ENCODE measurements at places on chromosomes 6 and 20.

DNA sequence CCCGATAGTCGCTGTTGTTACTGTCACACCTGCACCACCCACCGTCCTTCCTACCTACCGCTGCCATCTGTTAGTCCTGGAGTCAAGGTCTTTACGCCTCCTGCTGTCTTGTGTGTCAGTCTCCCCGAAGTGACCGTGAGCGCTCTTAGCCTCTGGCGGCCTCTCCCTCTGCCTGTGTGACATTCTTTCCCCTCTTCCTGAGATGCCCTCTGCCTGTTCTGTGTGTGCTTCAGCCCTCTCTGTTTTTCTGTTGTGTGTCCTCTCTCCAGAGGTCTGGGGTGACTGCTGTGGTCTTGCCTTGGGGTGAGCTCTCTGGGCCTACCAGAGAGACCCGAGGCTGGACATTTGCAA lies 54.9 kb downstream of the TCP11 start:
- H3K4me3 ChIP-seq: no peak overlapping the region
- H3K27ac ChIP-seq: no peak overlapping the region
- peaks cover 69% of the 10 kb centered on the region for H3K36me3 ChIP-seq

- no peaks in the 10 kb centered on the region for H3K27me3 ChIP-seq
- no peaks in the 10 kb centered on the region for H3K36me3 ChIP-seq
- no peak overlapping the region for H3K4me3 ChIP-seq
Observed at GRCh38 chr6:15980801-15981200, 148.1 kb upstream of the MYLIP start.

GRCh38 chr6:115706324-115706723 lies 354.4 kb downstream of the FRK start:
- H3K27ac ChIP-seq: no peak overlapping the region
- H3K4me3 ChIP-seq: no peak overlapping the region
- DNase-seq: no peak
- H3K36me3 ChIP-seq: no peaks in the 10 kb centered on the region

DNA sequence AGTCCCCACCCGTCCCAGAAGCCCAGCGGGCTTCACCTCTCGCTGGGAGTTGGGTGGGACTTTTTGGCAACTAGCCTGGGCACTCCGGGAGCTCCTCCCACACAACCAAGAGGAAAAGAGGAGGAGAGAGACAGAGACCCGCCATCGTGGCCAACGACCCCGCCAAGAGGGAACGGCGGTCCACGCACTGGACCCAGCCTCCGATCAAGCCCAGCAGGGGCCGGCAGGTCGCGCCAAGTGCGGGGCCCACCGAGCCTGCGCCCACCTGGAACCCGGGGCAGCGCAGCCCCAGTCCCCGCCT lies 3.0 kb upstream of the TMEM14C start:
- DNase-seq: no peak
- peak overlapping the region; percentile 49 for H3K27ac ChIP-seq
- H3K4me1 ChIP-seq: peaks cover 22% of the 10 kb centered on the region
- H3K4me3 ChIP-seq: peak overlapping the region; percentile 79

- DNase-seq: no peak
- no peak overlapping the region for H3K4me3 ChIP-seq
- H3K27me3 ChIP-seq: no peaks in the 10 kb centered on the region
- no peak overlapping the region for H3K27ac ChIP-seq
- no peaks in the 10 kb centered on the region for H3K36me3 ChIP-seq
Observed at GRCh38 chr6:22353101-22353500, 56.3 kb upstream of the PRL start.

GRCh38 chr6:146433881-146434731 lies 109.5 kb upstream of the RAB32 start:
- peaks cover 11% of the 10 kb centered on the region for H3K4me1 ChIP-seq
- H3K4me3 ChIP-seq: peak overlapping the region; percentile 80
- H3K27me3 ChIP-seq: no peaks in the 10 kb centered on the region

GRCh38 chr6:54255886-54256285 lies 52.4 kb upstream of the TINAG start:
- H3K36me3 ChIP-seq: no peaks in the 10 kb centered on the region
- no peak overlapping the region for H3K27ac ChIP-seq
- H3K4me3 ChIP-seq: no peak overlapping the region
- DNase-seq: no peak

DNA sequence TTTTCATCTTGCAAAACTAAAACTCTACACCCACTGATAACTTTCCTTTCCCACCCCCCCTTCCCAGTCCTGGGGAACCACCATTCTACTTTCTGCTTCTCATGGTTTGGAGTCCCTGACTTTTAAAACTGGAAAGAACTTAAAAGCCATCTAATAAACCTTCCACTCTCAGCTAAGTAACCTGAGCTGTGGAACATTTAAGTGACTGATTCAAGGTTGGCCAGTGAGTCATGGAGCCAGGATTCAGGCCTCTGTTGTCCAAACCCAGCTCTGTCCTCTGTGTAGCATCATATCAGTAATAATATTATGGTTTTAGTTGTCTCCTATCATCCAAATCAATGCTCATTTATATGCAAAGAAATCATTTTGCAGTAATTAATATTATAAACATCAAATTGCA lies 176.0 kb upstream of the NT5E start:
- DNase-seq: no peak
- no peaks in the 10 kb centered on the region for H3K27me3 ChIP-seq
- H3K27ac ChIP-seq: no peak overlapping the region
- H3K36me3 ChIP-seq: no peaks in the 10 kb centered on the region
- H3K4me1 ChIP-seq: no peaks in the 10 kb centered on the region

DNA sequence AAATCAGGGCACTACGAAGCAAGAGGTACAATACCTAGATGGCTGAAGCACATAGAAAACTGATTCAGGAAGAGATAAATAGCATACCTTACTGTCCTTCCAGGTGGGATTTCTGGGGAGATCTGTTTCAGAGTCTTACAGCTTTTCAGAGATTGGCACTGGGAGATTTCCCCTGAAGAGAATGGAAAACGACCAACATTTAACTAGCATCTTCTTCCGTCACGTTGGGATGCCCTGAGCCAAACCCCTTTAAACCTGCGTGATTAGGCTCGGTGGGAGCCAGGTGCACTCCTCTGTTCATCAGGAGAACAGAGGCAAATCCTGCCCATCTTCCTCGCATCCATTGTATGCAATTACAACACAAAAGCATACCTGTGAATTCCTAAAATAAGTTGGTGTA lies 614.5 kb downstream of the HDGFL1 start:
- no peak overlapping the region for H3K4me3 ChIP-seq
- H3K4me1 ChIP-seq: peaks cover 12% of the 10 kb centered on the region
- H3K27ac ChIP-seq: no peak overlapping the region

DNA sequence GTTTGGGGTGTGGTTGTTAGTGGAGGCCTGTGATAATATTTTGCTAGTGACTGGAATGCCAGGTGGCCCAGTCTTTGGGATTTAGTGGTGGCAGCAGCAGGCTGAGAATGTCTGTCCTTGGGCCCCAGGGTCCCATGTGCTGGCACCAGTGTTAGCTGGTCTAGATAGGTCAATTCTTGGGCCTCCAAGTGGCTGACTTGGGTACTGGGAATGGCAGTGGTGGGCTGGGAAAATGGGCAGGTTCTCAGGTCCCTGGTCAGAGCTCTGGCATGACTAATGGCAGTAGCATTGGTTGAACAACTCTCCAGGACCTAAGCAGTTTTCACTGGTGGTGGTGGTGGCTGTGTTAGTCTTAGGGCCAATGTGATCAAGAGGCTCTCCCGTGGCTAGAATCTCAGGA lies 50.3 kb downstream of the OLIG3 start:
- no peak overlapping the region for H3K4me3 ChIP-seq
- no peaks in the 10 kb centered on the region for H3K4me1 ChIP-seq
- no peak for DNase-seq
- H3K36me3 ChIP-seq: no peaks in the 10 kb centered on the region
- H3K27me3 ChIP-seq: no peaks in the 10 kb centered on the region

DNA sequence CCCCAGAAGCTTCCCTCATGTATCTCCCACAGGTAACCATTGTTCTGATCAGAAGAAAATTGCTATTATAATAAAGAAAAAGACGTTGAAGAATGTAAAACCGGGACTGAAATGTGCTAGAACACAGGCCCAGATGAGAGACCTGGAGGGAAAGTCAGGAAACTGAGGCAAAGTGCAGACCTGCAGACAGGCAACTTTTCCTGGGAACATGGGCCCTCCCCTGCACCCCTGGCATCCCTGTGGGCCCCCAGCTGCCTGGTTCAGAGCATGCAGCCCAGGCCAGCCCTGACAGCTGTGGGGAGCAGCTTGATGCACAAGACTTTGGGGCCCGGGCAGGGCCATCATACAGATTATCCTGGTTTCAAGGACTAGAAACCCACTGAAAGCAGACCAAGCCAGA lies 212.2 kb downstream of the CDC5L start:
- H3K27ac ChIP-seq: no peak overlapping the region
- DNase-seq: no peak
- H3K4me1 ChIP-seq: peaks cover 2% of the 10 kb centered on the region
- H3K36me3 ChIP-seq: no peaks in the 10 kb centered on the region
- no peak overlapping the region for H3K4me3 ChIP-seq

DNA sequence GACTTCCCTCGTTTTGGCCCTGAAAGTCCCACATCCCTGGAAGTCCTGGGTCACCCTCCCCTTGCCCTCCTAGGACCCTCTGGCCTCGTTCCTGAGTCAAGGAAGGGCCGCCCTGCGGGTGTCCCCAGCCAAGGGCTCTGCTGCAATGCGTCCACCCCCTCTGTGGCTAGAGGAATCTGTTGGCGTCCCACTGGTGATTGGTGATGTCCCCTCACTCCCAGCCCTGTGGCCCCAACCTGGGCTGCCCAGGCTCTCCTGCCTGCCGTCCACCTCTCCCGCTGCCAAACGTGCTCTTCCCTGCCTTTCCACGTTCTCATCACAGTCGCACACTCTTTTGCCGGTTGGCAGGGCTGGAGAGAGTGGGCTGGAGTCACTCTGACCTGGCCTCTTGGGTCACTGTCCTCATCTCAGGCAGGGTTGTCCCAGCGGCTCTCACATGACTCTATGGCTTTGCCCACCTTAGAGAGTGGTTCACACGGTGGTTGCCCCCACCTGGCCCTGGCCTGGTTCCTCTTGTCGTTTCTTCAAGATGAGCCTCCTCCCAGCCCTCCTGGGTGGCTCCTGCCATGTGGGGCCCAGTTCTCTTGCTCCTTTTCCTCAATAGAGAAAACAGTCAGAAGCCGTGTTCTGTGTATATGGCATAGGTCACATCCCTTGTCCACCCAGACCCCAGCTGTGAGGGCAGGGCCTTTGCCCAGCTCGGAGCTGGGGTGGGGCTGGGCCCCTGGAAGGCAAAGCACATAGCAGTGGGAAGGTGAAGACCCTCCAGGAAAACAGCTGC lies 100.9 kb downstream of the TMEM242 start:
- DNase-seq: no peak
- no peak overlapping the region for H3K27ac ChIP-seq
- H3K4me1 ChIP-seq: peaks cover 41% of the 10 kb centered on the region
- H3K27me3 ChIP-seq: no peaks in the 10 kb centered on the region

DNA sequence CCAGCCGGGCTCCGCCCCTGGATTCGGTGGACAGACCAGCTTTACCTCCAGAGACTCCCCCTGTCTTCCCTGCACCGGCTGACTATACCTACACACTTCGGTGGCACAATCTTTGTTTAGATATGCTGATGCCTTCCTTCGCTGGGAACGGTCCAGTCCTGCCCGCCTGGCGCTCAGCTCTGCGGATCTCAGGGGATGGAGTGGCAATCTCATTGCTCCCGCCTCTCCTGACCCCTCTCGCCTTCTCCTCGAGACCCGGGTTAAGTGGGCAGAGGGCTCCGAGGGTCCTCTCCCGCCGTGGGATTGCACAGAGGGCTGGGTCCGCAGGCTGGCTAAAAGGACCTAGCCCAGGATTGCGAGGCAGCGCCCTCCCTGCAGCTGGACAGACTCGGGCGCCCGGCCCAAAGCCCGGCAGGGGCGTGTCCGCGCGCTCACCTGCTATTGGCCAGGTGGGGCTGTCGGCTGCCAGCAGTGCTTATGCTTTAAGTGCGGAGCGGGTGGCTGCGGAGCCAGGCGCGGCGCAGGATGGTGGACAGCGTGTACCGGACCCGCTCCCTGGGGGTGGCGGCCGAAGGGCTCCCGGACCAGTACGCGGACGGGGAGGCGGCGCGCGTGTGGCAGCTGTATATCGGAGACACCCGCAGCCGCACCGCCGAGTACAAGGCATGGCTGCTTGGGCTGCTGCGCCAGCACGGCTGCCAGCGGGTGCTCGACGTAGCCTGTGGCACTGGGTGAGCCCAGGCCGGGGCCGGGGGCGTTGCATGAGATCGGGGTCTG lies at the start of gene GNMT:
GNMT (plus strand) TSS at position 512 of the 777 bp plus-strand sequence; CDS start at position 526, 14 bp downstream.
- peaks cover 16% of the 10 kb centered on the region for H3K27me3 ChIP-seq
- H3K4me1 ChIP-seq: peaks cover 7% of the 10 kb centered on the region
- peak within 1 kb of the TSS; percentile 65 for H3K4me3 ChIP-seq

DNA sequence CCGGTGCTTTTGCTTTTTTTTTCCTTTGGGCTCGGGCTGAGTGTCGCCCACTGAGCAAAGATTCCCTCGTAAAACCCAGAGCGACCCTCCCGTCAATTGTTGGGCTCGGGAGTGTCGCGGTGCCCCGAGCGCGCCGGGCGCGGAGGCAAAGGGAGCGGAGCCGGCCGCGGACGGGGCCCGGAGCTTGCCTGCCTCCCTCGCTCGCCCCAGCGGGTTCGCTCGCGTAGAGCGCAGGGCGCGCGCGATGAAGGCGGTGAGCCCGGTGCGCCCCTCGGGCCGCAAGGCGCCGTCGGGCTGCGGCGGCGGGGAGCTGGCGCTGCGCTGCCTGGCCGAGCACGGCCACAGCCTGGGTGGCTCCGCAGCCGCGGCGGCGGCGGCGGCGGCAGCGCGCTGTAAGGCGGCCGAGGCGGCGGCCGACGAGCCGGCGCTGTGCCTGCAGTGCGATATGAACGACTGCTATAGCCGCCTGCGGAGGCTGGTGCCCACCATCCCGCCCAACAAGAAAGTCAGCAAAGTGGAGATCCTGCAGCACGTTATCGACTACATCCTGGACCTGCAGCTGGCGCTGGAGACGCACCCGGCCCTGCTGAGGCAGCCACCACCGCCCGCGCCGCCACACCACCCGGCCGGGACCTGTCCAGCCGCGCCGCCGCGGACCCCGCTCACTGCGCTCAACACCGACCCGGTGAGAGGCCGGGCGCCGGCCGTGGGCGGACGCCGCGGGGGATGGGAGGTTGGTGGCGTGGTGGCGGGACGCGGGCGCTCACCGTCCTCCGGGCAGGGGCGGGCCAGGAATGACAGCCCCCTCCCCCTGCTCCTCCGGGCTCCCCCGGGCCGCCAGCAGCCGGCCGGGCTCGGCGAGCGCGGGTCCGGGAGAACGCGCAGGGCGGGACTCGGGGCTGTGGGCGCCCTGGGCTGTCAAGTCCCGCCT lies 606 bp downstream of the ID4 start:
- H3K36me3 ChIP-seq: no peaks in the 10 kb centered on the region
- H3K27me3 ChIP-seq: peaks cover 20% of the 10 kb centered on the region
- DNase-seq: no peak
- H3K4me3 ChIP-seq: peak overlapping the region; percentile 66

- H3K27me3 ChIP-seq: no peaks in the 10 kb centered on the region
- peaks cover 4% of the 10 kb centered on the region for H3K36me3 ChIP-seq
- peak overlapping the region; percentile 93 for H3K4me3 ChIP-seq
Observed at GRCh38 chr6:80003826-80004172, 650 bp upstream of the TTK start.

Measured in common myeloid progenitor, CD34-positive (primary cell).